ENCODE measurements at places on chromosomes 5 and 9.

DNA sequence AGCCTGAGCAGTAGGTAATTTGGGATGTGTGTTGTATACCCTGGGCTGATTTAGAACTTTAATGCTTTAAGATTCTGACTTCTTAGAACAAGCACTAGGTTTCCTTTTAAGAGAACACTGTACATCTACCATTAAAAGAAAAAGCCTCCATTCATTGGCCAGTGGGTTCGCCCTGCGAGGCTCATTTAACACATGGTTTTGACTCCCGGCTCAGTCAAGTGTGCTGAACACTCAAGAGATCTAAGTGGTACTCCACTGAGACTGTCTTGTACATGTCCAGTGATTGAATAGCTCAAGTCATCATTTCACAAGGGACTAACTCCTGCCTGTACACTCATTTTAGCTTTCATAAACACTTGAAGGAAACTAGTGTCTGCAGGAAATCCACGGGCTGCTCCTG, 3.9 kb downstream of the FUBP3 start:
- no peak for DNase-seq

GRCh38 chr9:19995619-19996018, 206.8 kb upstream of the SLC24A2 start:
- no peak for DNase-seq

- no peak for DNase-seq
Observed at GRCh38 chr5:173430394-173430793, 102.2 kb upstream of the STC2 start.

- DNase-seq: no peak
Observed at GRCh38 chr9:120698766-120699165, 15.5 kb downstream of the MEGF9 start.

DNA sequence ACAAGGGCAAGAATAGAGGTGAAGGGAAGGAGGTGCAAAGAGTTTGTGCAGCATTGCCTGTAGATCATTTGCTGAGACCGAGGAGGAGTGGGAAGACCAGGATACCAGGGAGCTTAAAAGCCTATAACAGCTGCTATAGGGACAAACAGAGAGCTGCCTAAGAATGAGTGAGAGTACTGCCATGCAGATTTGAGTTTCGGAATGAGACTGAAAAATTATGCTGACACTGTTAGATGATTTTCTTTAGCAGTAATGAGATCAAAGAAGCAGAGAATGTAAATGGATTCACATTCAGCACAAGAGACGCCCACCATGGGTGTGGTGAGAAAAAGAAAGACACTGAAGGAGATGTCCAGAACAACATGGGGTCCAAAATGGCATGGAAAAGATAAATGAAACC, 69.7 kb downstream of the EPB41L4A start:
- no peak for DNase-seq

- no peak for DNase-seq
Observed at GRCh38 chr9:121562301-121562700, 62.7 kb upstream of the GGTA1 start.

GRCh38 chr9:83006378-83006777, 56.6 kb downstream of the RASEF start:
- DNase-seq: no peak

- DNase-seq: no peak
Observed at GRCh38 chr9:136974817-136975535, 2.3 kb upstream of the PTGDS start.

GRCh38 chr5:154523104-154523503, 45.1 kb upstream of the HAND1 start:
- peak; percentile 70 for DNase-seq

DNA sequence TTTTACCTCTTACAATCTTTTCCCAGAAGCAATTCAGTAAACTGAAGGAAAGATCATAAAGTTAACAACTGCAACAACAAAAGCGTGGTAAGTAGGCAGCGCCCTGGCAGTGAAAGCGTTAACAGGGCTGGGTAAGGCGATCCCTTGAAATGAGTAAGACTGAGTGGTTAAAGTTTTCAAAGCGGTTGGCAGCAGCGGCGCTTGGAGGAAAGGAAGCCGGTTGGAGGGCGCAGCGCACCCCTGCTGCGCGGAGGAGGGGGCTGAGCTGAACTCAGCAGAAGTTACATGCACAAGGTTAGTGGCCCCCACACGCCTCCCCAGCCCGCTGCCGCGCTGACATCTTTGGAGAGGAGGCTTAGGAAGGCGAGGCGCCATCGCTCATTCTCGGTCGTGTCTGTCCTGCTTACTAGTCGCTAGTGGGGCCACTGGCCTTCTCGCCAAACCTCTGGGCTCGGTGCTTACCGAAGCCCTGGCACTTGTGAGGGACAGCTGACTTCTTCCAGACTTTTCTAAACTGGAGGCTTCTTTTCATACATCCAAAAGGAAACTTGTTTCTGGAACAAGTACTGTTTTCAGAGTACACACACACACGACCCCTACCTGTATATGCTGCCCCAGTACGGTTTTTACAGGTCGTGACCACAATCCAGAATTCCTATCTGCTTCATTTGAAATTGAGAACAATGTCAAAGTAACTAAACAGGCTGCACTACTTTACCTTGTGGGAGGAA, at the start of gene SH3RF2:
TSS of gene SH3RF2 (plus strand) at position 178 of the 731 bp plus-strand sequence. CDS start 1,351 bp downstream, outside the sequence.
- peak; percentile 92 for DNase-seq

DNA sequence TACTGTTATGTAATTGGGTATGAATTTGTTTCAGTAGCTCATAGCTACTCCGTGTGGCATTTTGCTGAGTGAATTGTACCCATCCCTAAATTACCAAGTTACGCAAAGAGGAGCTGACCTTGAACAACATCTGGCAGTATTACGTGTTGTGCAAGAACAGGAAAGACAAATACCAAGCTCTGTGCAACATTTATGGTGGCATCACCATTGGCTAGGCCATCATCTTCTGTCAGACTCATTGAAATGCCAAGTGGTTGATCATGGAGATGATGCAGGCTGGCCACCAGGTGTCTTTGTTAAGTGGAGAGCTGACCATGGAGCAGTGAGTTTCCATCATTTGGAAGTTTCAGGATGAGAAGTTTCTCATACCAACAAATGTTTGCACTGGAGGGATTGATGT, 15.0 kb downstream of the ZSWIM6 start:
- DNase-seq: no peak

DNA sequence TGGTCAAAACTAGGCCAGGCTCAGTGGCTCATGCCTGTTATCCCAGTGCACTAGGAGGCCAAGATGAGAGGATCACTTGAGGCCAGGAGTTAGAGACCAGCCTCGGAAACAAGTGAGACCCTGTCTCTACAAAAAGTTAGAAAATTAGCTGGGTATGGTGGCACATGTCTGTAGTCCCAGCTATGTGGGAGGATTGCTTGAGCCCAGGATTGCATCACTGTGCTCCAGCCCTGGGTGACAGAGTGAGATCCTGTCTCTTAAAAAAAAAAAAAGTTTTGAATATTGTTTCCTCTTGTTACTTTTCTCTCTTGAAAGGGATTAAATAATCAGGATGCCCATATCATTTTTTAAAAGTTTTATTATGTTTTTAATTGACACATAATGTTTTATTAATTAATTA, 7.6 kb downstream of the ARHGEF37 start:
- no peak for DNase-seq

DNA sequence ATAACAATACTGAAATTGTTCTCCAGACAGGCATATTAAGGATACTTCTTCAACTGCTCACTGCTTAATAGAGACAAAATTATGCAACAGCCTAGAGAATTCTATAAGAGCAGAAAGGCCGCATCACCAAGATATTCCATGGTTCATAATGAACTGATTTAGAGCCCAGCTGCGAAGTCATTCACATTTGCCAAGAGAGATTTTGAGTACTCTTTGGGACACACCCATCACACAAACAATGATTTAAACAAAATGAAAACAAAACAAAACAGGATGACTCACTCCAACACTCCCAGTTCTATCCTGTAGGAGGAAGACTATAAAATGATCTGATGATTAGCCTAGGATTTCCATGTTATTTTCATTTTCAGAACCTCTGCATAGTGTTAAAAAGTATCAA, 145.7 kb upstream of the GNA14 start:
- DNase-seq: no peak

- DNase-seq: peak; percentile 63
Observed at GRCh38 chr9:17063535-17064135, 71.2 kb upstream of the CNTLN start.

- DNase-seq: no peak
Observed at GRCh38 chr9:85599540-85600105, 142.1 kb downstream of the AGTPBP1 start.

- DNase-seq: no peak
Observed at GRCh38 chr9:136803551-136804508, 3.9 kb upstream of the RABL6 start.

DNA sequence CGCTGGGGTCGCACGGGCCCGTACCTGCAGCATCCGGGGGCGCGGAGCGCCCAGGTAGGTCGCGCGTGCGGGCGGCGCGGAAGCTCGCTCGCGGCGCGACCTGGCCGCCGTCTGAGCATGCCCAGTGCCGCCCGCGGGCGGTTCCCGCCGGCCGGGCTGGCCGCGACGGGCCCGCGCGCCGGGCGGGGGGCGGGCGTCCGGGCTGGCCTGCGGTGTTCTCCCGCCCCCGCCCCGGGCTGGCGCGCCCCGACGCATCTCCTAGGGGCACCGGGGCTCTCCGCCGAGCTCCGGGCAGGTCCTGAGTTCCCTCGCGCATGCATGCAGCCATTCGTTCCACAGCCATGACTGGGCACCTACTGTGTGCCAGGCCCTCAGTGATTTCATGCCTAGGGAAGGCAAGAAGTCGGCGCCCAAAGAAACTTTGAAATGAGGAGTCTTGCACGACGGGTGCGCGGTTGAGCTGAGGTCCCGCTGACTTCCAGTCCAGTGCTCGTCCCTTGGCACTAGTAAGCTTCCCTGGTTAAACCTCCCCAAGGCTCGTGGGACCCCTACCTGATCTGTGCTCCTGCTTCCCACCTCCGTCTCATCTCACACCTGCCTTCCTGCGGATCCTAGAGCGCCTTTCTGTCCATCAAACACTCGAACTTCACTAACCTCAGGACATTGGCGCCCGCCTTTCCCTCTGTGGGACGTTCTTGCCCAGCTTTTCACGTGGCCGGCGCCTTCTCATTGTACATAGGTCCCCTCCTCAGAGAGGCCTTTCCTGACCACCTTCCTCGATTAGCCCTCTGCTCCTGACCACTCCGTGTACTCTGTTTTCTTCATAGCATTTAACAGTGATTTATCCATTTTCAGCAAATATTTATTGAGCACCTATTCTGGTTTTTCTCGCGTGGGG, at the start of gene PTPN3:
TSS of gene PTPN3 (minus strand) at position 113 of the 898 bp plus-strand sequence. CDS start 34,873 bp downstream, outside the sequence.
- no peak for DNase-seq

DNA sequence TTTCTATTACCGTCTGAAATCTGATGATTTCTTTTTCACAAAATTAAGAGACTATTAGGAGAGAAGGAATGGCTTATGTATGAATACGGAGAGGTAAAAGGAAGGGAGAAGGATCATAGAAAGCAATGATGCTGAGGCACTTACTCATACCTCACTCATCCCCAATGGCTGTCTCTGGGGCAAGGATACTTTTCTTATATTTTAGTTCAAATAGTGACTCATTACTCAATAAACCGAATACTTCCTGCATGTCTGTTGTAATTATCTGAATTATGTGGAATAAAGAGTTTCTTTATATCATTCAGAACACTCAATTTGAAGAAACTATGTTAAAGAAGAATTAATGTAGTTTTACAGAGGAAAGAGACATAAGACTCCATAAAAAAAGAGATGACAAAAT, 284.5 kb upstream of the NUDT12 start:
- DNase-seq: no peak

- no peak for DNase-seq
Observed at GRCh38 chr5:120479066-120479465, 15.0 kb downstream of the PRR16 start.

- DNase-seq: peak; percentile 69
Observed at GRCh38 chr9:137077010-137077747, at the start of gene UAP1L1. UAP1L1 (plus strand) TSS chr9:137077517; CDS start chr9:137077533, 16 bp downstream.

- DNase-seq: peak; percentile 82
Observed at GRCh38 chr5:67038817-67039603, 157.6 kb downstream of the CD180 start.

- DNase-seq: no peak
Observed at GRCh38 chr5:33238826-33239695, 201.7 kb upstream of the TARS1 start.

GRCh38 chr5:134833340-134834032, 12.3 kb upstream of the C5orf24 start:
- no peak for DNase-seq

DNA sequence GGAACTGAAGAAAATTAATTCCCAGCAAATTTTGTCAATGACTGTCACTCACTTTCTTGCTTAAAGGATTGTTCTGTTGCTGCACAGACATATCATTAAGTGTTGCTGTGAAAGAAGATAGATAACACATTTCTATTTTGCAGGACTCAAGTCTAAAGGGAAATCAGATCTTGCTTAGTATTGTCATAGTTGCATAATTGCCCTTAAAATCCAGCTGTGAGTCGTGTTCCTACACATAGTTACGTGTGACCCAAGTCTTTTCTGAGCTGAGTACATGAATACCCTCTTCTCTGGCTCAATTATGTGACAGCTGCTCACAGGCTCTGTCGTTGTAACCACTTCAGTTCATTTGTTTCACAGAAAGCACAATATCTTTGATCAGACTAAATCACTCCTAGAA, 390.8 kb downstream of the DTWD2 start:
- no peak for DNase-seq

- DNase-seq: no peak
Observed at GRCh38 chr5:10199692-10200091, 50.0 kb downstream of the ATPSCKMT start.

DNA sequence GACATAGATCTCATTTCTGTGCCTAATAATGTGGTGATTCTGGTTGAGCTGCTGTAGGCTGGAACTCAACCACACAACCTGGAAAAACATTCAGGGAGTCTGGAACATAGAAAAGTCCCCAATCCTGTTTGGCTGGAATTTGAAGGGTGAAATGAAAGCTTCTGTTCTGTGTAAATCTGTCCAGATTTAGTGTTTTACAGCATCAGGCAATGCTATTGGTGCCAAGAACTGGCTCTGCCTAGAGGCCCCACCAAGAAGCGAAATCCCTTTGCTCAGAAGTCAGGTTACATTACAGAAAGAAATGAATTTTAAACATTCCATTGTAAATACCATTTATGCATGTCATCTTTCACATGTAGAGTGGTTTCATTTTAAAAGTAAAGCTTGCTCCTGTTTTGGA, 56.3 kb downstream of the TMEM174 start:
- DNase-seq: no peak

DNA sequence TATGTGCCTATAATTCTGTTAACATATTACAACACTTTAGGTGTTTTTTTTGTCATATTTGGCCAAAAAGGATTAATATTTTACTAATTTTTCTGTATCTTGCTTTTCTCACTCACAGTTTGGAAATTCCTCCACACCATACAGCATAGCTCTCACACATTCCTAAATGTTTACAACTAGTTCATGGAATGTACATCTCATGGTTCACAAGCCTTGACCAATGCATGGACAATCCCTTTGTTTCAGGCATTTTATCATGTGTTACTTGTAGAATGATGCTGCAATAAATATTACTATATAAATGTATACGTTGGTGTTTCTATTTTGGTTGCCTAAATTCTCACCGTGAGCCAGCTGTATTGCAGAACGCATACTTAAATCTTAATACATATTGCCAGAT, 80.5 kb upstream of the SPATA31C2 start:
- DNase-seq: no peak

DNA sequence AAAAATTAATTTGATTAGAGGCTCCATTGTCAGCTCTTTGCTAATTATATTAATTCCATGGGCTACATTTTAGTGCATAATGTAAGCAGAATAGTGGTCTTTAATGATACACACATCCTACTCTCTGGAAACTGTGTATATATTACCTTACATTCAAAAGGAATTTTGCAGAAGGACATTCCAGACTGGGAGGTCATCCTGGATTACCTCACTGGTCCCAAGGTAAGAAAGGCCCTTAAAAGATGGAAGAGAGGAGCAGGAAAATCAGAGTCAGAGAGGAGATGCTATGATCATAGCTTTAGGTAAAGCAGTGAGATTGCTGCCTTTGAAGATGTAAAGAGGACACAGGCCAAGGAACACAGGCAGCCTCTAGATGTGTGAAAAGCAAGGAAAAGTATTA, 1180.8 kb downstream of the CDH12 start:
- DNase-seq: no peak

Measured in islet precursor cell (in vitro differentiated cells).